ENCODE measurements at places on chromosomes 2 and 18.

DNA sequence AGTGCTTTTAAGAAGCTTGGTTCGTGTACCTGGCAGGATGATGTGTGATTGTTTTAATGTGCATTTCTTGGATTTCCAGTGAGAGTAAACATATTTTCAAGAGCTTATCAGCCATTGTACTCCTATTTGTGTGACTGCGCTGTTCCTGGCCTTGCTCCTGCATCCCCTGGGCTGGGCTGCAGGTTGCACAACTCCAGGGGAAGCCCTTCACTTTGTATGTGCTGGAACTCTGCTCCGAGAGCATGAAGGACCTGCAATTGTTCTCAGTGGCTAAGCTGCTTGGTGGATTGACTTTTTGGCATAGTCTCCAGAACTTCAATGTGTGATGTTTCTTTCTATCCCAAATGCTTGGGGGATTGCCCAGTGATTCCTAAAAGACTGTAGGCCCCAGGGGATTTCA is 18.8 kb downstream of the ATP6V1C2 start:
- DNase-seq, result no peak

DNA sequence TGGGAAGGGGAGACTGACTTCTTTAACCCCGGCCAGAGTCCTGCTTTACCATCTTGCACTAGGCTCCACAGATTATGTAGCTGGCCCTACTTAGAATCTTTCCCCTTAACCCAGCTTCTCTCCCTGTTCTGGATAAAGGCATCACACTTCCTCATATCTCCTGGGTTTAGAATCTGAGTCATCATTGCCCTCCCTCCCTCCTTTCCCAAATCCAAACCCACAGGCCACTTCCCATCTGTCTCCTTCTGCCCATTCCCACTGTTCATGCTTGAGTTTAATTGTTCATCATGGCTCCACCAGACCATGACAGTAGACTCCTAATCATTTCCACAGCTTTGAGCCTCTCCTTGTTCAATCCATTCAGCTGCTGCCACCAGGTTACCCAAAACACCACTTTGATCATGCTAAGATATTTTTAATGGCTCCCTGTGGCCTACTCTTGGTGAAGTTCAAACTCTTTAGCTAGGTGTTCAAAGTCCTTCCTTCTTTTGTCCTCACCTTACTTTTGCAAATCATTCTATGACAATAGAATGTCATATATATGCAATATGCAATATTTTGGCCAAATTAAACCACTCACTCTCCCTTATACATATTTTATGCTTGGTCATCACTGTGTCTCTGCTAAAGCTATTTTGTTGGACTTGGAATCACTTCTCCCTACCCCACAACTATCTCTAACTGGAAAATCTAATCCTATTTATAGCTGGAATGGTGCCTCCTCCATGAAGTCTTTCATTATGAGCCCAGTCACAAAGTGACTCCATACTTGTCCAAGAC is 5.5 kb downstream of the PDE11A start:
- no peak for DNase-seq

- DNase-seq, result no peak
Observed at GRCh38 chr18:63098018-63098981, 221.3 kb downstream of the BCL2 start.

- no peak for DNase-seq
Observed at GRCh38 chr2:95551055-95551568, 40.7 kb upstream of the TRIM43 start.

Measured in right hindlimb (tissue), 1 donor.